Skin of body (tissue), 3 donors: ENCODE measurements at places on chromosomes 7 and 10. TPM values are rescaled to one million over a fixed set of nuclear protein-coding genes. Genes with fewer than 3 reads are reported as not detected.
A peak's percentile ranks its signal among the peaks of the same experiment; 100 is the strongest.

DNA sequence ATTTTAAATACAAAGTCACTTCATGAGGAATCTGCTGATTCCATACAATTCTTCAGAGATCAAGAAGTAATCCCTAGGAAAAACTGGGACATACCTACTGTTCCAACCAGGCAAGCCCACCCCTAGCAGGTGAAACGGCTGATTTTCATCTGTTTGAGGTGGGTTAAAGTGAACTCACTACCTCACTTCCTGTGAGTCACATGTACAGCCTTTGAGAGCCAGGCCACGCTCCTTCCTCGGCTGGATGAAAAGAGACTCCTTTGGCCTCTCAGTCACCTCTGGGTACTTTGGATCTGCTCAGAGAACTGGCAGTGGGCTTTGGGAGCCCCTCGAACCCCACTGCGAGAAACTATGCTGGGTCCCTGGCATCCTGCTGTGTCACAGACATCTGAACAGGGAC, 68.2 kb downstream of the CHST15 start:
- no peak for DNase-seq

DNA sequence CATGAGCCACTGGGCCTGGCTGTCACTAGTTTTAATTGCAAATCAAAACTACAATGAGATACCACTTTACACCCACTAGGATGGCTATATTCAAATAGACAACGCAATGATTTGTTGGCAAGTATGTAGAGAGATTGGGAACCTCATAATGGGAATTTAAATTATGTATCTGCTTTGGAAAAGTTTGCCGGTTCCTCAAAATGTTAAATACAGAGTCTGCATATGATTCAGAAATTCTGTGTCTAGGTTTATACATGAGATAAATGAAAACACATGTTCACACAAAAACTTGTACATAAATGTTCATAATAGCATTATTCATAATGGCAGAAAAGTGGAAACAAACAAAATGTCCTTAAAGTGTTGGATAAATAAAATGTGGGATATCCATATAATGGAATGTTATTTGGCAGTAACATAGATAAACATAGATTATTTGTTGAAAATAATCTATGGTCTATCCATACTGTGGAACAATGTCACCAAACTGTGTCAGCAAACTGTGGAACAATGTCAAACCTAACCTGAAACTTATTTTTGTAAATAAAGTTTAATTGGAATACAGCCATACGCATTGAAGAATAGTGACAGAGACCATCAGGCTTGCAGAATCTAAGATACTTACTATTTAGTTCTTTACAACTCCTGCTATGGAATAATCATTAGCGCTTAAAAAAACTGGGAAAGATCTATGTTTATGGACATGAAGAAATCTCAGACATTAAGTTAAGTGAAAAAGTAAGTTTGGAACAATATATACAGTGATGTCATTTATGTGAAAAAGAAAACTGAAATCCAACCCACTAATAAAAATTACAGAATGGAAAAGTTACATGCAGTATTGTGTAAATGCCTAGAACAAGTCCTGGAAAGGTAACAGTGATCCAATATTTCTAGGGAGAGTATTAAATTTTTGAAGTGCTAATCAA, 70.9 kb downstream of the CCDC7 start:
- peak; percentile 78 for DNase-seq

SPDYE11 gene
- total RNA-seq: 0.10 TPM

DNA sequence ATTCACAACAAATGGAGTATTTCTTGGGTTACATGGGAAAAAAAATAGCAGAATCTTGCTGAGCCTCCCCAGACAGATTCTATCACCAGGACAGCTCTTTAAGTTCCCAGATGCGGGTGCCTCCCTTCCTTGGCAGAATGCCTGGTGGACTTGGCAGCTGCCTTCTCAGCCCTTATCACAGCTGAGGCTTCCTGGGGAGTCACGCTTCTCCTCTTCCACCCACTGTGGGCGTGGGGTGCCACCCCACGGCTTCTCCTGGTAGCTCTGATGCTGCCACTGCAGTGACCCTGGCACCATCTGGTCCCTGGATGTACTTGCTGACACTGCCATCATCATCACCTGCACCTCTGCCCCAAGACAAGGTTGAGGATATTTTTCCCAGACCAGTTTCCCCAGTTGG, 16.2 kb upstream of the NME8 start:
- no peak for DNase-seq

GRCh38 chr10:19421674-19422073, 373.1 kb downstream of the MALRD1 start:
- DNase-seq: peak; percentile 34

GRCh38 chr7:34015651-34016050, 110.3 kb downstream of the BMPER start:
- DNase-seq: no peak

- DNase-seq: no peak
Observed at GRCh38 chr7:106101726-106102125, 10.4 kb downstream of the SYPL1 start.

- no peak for DNase-seq
Observed at GRCh38 chr7:117281562-117281961, 41.3 kb downstream of the WNT2 start.

GRCh38 chr7:144519925-144520324, 116.4 kb upstream of the NOBOX start:
- peak; percentile 16 for DNase-seq

SPDYE8 gene
- 0.10 TPM for total RNA-seq

GRCh38 chr7:20296901-20297300, 33.8 kb upstream of the ITGB8 start:
- DNase-seq: no peak

DNA sequence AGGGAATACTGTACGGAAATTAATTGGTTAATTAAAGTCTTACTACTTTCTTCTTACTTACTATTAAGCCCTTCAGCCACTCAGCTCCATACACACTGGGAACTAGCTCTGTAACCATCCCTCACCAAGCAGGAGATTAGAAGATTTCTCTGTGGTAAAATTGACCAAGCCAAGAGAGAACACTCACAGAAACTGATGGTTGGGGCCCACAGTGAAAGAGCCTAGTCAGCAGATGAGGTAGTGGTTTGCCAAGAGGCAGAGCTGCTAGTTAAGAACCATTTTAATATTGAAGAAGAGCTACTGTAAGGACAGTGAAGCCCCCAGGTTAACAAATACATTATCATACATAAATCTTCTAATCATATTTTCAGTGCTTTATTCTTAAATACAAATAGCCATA, 21.8 kb upstream of the C10orf53 start:
- DNase-seq: no peak

UBN2 gene
- 13.7 TPM for total RNA-seq

DNA sequence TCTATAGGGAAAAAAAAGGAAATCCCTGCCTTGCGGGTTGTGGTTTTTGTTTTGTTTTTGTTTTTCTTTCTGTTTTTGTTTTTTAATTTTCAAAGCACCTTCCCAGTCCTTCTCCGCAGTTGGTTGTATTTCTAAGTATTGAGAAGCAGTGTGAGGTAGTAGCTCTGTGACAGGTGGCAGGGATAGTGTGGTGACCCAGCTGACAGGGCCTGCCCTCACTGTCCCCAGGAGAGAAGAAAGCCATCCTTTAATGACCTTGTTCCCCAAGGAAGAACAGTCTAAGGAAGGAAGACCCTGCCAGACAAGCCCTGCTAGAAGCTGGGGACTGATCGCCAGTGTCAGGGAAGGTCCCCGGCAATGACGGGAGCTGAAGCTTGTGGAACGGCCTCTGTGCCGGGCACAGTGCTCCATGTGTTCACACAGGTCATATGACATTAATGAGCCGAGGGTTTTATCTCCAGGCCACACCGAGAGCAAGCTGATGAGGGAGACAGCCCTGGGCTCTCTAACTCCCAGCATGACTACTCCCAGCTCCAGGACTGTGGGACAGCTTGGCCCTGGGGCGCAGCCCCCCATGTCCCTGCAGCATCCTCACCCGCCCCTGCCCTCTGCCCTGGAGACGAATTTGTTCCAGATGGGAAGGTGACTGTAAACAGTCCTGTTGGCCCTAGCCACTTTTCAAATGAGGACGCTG, 69.0 kb upstream of the LRRC18 start:
- no peak for DNase-seq

DNA sequence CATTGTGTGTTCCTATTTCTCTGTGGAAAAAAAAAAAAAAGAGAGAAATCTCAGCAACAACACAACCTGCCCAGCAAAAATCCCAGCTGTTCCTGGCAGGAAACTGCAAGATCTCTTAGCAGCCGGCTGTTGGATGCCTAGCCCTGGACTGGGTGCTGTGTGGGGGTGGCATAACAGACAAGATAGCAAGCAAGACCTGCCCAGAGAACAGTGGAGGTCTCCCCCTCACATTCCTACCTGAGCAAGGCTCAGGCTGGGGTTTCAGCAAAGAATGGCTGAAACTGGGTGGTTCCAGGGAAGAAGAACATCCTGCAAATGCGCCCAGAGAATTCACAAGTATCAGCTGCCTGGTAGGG, 248.8 kb upstream of the ZMIZ1 start:
- DNase-seq: no peak

GRCh38 chr7:8365499-8366110, 67.8 kb upstream of the NXPH1 start:
- DNase-seq: no peak
